NCI-H1930 (cell line): ENCODE measurements at places on chromosomes 7 and 10.

DNA sequence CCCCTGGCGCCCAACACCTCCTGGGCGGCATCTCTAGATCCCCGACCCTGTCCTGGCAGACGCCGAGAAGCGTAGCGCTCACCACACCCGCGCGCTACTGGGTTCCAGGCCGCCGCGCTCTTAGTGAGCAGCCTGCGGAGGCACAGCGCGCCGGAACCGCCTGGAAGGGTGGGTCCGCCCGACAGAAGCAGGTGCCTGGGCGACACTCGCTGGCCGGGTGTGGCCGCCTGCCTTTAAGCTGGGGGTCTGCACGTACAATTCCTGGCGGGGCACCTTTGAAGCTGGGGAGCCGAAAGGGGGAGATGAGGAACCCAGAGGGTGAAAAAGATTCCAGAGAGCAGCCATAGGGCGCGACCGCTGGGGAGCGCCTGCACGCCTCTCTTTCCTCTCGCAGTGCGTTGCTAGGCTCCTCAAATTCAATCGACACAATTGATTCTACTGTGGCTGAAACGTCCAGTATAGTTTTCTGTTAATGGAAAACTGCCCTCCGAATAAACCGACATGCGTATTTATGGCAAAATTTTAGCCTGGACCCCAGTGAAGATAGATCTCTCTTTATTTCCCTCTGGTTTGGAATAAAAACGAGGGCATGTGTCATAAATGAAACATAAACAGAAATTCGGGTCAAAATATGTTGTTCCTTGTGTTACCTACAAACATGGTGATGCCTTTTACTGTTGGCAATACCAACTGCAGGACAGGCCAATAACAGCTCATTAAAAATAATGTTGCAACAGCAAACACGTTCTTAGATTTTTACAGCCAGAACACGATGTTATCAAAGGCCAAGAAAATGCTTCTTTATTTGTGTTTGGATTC, 4.6 kb downstream of the HMX3 start:
- no peak for DNase-seq

DNA sequence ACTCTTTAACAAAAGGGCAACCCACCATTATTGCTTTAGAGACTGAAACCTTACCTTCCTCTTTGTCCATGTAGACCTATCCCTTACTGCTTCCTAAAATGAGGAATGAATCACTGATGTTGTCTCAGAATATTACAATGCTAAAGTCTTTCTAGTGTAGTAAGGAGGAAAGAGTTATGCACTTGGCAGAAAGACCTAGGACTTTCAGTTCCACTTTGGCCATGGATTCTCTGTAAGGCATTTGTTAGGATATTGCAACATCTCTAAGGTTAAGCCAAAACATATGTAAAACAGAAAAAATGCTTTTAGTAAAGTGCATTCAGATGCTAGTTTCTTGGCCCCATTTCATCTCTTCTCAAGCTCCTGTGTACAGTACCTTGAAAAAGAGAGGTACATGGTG, 230.9 kb downstream of the PARD3 start:
- peak; percentile 53 for DNase-seq

- no peak for DNase-seq
Observed at GRCh38 chr7:19094598-19095352, 22.7 kb downstream of the TWIST1 start.

DNA sequence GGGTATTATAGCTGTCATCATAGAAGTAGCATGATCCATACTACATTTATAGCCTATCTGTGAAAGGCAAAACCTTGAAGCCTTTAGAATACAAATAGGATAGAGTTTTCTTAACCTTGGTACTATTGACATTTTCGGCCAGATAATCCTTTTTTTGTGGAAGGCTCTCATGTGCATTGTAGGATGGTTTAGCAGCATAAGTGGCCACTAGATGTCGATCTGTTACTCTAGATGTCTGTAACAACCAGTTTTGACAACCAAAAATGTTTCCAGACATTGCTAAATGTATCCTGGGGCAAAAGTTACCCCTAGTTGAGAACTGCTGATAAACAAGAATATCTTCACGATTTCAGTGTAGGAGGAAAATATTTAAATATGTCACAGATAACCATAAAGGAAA, 319.4 kb upstream of the GALNT17 start:
- no peak for DNase-seq

DNA sequence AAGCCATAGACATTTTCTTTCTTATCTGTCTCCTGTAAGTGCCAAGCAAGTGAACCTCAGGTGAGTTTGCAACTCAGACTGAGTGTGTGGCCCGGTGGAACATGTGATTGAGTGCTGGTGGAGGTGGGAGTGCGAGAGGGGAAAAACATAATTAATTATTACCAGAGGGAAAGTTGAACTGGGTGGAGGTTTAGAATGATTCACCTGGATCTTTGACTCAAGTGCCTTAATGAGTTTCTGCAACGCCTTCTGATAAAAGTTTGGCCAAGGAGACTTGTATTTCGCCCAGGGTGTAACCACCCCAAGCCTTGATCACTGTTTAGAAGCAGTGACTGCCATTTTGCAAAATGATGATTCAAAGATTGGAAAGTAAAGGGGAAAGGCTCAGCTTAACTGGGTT, 513.9 kb downstream of the GATA3 start:
- DNase-seq, result no peak

- no peak for DNase-seq
Observed at GRCh38 chr7:133121175-133121844, 39.4 kb upstream of the CHCHD3 start.

DNA sequence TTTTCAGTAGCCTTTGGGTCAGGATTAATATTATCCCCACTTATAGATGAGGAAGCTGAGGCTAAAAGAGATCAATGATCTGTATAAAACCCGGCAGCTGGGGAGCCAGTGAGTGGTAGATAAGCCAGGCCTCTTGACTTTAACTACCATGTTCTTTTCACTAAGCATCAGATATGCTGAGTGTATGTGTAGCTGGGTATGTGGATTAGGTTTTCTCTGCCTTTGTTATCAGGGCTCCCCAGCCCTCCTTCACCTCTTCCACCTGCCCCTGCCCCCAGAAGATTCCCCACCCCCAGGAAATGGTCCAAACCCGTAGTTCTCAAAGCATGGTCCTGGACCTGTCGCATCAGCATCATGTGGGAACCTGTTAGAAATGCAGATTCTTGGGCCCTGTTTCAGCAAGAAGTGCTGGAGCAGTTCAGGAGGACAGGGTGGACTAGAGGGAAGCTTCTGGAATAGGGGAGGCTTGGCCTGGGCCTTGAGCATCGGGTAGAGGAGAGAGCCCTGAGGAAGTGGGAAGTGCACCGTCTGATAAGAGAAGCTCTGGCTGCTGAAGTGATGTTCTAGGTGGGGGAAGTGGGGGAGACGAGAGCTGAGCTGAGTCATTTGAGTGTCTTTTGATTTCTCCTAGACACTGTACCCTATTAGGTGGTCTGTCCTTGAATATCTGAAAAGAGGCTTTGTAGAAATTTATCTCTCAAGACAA, 101.3 kb downstream of the HIF1AN start:
- no peak for DNase-seq

DNA sequence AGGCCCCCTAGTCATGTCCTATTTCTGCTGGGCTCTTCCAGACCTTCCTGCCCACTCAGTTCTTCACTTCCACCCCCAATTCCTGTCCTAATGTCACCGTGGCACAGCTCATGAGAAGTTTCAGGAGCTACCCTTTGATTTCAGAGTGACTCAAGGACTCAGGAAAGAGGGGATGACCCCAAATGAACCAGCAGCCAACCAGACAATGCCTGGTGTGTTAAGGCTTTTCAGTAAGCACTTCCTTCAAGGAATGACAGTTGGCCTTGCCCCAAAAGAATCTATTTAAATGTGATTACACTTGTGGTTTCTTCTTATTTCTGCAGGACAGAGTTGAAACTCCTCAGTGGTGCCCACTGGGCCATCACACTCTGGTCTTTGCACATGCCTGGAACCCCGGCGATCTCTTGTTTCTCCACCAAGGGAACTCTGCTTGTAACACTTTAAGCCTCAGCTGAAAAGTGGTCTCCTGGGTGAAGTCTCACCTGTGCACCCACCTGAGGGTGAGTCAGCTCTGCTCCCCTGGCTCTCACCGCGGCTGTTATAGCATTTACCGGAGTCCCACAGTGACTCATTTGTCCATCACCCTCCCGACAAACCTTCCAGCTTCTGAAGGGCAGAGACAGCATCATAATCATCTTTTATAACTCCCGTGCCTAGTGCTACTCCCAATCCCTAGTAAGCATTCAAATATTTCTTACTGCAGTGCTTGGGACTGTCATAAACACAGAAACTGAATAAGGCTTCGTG, 123.0 kb upstream of the SVIL start:
- no peak for DNase-seq

- no peak for DNase-seq
Observed at GRCh38 chr10:88886557-88886956, 6.5 kb downstream of the STAMBPL1 start.

- DNase-seq, result no peak
Observed at GRCh38 chr7:40922316-40922670, 780.6 kb downstream of the INHBA start.

- no peak for DNase-seq
Observed at GRCh38 chr7:12751764-12752163, 64.3 kb downstream of the ARL4A start.

- DNase-seq, result no peak
Observed at GRCh38 chr7:121406944-121407343, 10.8 kb upstream of the FAM3C start.

GRCh38 chr7:131241386-131241785, 86.3 kb upstream of the MKLN1 start:
- DNase-seq, result no peak

DNA sequence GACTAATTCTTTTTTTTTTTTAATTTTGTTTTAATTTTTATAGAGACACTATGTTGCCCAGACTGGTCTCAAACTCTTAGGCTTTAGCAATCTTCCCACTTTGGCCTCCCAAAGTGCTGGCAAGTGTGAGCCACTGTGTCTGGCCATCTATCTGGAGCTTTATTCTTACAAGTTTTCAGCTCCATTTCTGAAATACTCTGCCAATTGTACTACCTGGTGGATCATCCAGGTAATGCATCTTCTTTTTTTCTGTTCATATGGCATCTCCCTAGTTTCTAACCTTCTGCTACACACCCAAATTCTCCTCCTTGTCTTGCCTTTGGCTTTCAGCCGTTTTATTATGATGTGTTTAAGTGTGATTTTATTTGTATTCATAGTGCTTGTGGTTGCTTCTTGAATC, 40.2 kb downstream of the ZNF365 start:
- no peak for DNase-seq

DNA sequence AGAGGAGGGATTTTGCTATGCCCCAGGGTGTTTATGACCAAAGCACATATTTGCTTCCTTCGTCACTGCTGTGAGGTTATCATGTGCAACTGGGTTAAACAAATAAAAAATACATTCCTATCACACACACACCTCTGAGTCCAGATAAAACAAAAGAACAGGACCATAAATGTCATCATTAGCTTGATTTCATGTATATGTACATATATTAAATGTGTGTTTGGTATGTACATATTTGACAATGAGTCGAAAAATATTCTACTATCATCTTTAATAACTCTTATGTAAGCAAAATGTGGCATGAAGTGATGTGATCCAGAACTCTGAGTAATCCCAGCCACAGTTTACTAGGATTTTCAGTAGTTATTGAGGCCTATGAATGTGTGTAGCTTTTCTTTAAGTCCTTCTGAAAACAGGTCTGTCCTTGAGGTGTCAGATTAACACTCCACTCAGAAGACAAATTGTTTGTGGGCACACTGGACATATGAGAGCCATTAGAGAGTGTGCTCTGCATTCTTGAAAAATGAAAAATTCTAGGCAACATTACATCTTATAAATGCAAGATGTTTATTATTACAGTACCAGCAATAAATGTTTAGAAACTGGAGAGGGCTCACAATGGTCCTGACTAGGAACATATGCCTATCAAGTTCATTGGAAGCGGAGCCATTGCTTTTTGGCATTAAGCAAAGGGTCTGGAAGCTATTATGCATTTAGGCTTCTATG, 335.1 kb upstream of the SEMA3A start:
- DNase-seq, result no peak

DNA sequence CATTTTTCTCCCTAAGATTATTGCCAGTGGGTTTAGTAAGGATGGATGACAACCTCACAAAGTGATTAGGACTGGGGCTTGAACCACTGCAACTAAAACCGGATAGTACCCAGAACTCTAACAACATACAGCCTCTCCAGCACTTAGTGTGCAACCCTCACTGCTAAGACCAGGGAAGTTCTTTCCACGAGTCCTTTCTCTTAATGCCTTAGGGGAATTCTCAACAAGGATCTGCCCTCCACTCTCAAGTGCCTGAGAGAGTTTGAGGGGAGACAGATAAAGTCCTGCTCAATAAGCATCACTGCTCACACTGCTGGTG, 104.6 kb downstream of the NRP1 start:
- DNase-seq, result no peak

DNA sequence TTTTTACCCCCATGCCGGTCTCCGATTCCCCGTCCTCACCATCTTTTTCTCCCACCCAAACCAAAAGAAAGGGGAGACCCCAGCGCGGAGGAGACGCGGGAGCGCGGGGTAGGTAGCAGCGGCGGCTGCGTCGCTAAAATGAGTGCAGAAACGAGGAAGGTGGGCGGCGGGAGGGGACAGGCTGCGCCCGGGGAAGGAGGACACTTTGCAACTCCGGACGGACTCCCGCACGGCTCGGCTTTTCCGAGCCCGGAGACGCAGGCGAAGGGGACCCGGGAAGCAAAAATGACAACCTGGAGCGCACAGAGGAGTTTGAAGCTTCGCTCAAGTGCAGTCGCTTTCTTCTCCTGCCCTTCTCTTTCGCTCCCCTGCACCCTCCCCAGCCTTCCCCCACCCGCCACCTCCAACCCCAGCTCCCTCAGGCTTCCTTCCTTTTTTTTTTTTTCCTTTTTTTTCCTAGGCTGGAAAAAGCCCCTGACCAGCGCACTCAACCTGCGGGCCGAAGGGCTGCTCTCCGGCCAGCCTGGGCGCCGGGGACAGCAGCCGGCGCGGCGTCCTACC, 453 bp downstream of the SFMBT2 start:
- DNase-seq, result no peak

GRCh38 chr10:13950543-13950939, 363.8 kb downstream of the PRPF18 start:
- DNase-seq, result no peak

DNA sequence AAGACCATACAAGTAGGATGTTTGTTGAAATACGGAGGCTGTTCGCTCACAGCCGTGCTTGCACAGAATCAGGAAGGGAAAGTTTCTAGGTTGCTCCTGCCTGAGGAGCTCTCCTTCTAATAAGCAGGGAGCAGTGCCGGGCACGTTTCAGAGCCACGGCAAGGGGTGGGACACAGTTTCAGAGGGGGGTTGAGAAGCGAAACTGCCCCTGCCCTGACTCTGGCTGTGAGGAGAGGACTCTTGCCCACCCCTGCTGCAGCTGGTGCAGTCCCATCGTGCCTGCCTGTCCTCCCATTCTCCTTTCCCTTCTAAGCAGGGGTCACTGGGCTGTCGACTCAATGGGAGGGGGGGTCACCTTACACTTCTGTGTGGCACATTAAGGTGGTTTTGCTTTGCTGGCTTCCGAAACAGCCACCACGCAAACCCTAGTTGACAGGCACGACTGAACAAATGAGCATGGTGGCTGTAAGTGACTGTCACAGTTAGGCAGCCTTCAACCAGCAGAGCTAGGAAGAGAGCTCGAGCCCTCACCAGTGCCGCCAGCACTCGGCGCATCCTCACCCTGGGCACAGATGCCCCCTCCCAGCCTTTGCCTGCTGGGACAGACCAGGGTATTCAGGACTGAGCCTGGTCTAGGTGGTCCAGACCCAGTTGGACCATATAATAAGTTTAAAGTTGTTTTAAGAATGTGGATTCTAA, 37.5 kb downstream of the ZNF467 start:
- DNase-seq, result no peak
